ENCODE measurements at places on chromosomes 5 and 9.
A peak's percentile ranks its signal among the peaks of the same experiment; 100 is the strongest.

GRCh38 chr9:121299467-121300282 lies 31.7 kb downstream of the GSN start:
- DNase-seq = no peak

DNA sequence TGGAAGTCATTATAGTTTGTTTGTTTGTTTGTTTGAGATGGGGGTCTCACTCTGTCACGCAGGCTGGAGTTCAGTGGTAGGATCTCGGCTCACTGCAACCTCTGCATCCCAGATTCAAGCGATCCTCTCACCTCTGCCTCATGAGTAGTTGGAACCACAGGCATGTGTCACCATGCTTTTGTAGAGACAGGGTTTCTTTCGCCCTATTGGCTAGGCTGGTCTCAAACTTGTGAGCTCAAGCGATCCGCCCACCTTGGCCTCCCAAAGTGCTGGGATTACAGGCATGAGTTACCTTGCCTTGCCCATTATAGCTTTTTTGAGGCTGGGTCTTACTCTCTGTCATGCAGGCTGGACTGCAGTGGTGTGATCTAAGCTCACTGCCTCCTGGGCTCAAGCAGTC lies 28.8 kb downstream of the NSD1 start:
- DNase-seq = no peak

DNA sequence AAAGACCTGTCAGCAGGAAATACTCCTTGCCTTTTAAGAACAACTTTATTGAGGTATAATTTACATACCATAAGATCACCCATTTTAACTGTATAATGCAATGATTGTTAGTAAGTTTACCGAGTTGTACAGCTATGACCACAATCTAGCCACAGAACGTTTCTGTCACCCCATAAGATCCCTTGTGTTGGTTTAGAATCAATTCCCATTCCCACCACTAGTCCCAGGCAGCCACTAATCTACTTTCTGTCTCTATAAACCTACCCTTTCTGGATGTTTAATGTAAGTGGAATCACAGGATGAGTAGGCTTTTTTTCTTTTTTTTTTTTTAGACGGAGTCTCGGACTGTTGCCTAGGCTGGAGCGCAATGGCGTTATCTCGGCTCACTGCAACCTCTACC lies 4.4 kb downstream of the GPR107 start:
- DNase-seq = no peak

GRCh38 chr5:72234868-72235267 lies 85.2 kb downstream of the MRPS27 start:
- DNase-seq = no peak

- DNase-seq = no peak
Observed at GRCh38 chr5:873328-873727, 19.3 kb downstream of the BRD9 start.

DNA sequence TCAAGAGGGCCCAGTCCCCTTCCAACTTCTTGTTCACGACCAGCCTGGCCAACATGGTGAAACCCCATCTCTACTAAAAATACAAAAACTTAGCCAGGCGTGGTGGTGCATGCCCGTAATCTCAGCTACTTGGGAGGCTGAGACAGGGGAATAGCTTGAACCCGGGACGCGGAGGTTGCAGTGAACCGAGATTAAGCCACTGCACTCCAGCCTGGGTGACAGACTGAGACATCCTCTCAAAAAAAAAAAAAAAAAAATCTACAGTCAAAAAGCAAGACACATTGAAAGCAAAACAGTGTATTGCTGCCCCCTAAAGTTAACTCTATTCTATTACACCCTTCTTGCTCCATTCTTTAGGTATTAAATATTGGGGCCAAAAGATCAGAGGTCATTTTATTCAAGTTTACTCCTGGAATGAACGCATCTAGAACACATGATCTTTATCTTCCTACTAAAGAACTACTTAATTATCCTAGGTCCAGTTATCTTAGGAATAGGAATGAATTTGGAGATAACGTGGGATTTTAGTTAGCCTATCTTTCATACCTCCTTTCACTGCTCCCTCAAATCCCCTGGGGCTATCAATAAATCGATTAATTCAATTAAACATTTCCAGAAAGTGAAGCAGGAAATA lies 2.4 kb downstream of the ATG12 start:
- DNase-seq = no peak

DNA sequence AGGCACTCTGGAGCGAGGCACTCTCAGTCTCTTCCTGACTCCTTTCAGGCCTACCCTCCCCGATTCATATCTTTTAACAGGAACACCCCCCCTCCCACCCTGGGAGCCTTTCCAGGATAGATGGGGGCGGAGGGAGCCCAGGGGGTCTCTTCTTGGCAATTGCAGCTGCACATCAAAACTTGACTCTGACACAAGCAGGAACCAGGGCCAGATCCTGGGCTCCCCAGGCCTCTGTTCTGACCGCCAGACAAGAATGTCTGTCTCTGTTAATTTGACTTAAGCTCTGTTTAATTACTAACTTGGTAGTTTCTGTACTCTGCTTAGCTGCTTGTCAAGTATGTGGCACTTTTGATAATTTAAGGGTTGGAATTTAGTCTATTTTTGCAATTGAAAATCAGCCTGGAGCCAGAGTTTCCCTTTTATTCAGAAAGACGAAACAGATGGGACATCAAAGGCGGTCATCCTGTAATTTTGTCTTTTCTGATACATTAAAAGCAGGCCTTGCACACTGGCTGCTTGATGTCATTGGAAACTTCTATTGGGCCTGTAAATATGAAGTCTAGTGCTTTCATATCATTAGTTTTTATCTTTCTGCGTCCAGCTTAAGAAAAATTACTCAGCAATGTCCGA lies 43.3 kb downstream of the ACTL7B start:
- no peak for DNase-seq

DNA sequence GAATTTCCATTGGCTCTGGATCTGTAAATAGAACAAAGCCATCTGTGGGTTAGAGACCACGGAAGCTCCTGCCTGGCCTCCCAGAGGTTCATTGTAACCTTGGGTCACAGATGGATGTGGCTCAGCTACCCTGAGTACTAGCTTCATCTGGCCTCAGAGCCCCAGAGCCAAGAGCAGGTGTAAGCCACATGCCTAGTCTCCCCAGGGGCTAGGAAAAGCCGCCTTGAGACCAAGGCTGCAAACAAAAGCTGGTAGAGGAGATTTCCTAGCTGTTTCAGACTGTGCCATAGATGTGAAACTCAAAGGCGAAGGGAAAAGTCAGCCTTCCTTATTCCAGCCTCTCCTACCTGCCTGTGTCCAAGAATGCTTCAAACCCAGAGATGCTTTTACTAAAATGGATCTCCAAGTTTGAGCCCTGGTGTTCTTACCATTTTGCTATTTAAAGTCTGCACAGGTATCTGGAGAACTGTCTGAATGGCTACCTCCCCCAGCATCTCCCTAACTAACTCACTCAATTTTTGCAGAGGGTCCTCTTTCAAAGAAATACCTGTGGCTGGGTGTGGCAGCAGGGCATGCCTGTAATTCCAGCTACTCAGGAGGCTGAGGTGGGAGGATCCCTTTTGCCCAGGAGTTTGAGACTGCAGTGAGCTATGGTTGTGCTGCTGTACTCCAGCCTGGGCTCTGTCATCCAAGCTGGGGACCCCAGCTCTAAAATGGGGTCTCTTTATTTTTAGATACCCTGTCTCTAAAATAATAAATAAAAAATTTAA lies 42.3 kb upstream of the MAP1B start:
- no peak for DNase-seq

DNA sequence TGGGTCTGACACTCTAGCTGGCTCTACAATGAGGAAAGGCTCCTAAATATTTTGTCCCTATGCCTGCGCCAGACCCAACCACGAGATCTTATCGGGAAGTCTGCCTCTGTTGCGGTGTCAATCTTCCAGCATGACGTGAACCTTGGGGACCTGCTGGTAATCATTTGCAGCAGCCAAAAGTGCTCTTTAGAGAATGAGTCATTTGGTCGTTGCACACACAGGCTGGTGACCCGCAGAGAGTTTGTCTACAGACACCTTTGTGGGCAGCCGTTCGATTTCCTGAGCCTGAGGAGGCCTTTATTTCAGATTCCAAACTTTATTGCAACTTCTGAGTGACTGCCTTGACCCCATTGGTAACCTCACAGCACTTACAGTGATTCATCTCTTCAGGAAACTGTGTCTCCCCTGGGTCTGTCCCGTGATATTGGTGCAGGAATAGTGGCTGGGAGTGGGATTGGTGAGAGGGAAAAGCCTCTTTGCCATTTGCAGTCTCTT lies 326.1 kb downstream of the NSG2 start:
- no peak for DNase-seq

- no peak for DNase-seq
Observed at GRCh38 chr5:32322882-32323281, 10.1 kb upstream of the MTMR12 start.

DNA sequence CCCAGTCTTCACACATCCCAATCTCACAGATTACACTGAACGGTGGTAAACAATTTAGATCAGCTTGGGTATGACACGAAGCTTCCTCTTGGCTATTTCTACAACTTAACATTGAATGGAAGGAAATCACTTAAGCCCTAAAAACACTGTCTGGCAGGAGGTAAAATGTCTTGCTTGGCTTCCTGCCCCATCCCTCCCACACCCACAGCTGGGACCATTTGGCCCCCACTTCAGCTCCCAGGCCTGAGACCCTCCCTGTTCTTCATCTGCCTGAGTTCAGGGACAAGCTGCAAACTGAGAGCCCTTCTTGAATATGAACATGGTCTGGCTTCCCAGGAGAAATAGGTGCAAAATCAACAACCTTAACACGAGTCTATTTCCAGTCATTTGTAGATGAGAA lies 3.4 kb upstream of the COL15A1 start:
- no peak for DNase-seq

DNA sequence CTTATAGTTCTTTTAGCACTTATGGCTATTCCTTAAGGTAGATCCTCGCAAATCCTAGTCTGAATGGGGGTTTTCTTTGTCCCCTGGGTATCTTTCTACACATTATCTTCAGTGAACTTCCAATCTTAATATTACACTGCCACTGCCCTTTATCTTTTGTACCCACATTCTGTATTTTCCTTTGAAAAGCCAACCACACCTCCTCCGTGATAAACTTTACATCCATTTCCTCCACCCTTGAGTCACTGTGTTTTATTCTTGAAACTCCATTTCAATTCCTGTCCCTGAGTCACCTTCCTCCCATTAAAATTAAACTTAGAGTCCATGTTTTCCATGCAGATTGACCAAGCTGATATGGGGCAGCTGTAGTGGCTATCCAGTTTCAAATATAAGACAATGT lies 43.2 kb upstream of the RICTOR start:
- DNase-seq = no peak

DNA sequence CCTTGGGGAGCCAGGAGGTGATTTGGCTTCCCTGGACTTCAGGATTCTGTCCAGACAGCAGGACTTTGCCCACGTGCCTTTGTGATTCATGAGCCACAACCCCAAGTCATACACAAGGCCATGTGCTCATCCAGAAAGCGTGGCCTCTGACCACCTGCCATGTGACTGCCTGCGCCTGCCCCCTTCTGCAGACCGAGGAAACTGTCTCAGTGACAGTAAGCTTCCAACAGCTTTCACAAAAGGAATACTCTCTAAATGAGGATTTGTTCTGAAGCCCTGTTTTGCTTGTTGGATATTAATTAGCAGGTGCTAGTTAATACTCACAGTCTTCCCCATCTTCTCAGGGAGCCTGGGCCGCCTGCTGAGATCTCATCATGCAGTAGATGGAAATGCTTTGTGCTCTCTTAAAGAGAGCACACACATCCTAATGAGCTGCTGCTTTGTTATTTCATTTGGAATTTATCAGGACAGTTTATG lies 36.9 kb upstream of the ANGPTL2 start:
- DNase-seq = no peak

DNA sequence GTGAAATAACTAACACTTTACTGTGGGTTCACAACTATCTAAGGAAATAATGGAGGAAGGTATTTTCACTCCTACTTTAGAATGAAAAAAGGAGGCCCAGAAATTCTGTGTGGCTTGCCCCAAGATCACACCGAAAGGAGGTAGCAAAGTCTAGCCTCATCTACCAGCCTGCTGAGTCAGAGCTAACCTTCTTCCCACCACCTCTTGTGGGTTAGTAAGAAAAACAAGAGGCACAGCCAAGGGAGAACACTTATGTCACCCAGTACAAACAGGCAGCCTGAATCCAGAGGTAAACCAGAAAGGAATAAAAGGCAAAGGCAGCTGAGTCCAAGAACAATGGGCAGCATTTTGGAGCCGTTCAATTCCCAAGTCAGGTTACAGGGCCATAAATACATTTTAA lies 91.9 kb upstream of the RASEF start:
- no peak for DNase-seq

DNA sequence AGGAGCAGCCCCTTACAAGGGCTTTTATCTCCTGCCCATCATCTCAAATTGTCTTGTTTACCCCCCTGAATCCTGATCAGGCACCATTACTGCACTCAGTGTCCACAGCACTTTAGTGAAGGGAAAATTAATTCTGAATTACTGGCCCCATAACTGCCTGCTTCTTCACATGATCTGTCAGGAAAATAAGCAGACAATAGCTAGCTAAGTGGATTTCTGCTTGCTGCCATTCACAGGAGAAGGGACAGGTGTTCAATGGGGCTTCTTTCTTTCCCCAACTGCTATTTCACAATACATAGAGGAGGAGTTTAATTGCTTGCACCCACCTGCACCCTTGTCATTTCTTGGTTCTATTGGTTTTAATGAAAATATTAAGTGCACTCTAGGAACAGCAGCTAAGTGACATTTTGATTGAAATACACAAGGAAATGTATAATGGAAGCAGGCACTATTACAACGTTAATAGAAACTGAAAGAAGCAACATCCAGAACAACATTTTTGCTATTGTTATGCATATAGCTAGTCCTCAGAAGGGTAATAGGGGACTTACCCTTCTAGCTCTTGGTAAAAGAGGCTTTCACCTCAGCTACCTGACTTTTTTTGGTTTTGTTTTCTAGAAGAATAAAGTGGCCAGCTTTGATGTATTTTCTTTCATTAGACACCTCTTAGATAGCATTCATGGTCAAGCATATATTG lies 599.3 kb upstream of the TLE4 start:
- peak; percentile 86 for DNase-seq

DNA sequence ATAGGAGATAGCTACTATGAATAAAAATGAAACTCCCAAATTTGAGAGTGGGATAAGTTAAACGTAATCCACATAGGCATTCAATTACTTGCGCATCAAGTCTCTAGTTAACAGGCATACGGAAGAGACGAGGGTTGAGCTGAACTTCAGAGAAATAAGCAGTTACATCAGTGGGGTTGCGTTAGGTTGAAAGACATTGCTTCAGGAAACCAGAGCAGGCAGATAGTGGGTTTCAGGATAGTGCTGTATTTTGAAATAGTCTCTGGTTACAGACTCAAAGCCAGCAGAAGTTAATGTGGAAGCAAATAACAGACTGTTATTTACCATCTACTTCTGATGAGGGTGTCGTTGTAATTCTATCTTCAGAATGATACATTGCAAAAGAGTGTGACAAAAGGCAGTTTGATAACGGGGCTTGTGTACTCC lies 533.4 kb downstream of the PDE4D start:
- no peak for DNase-seq

GRCh38 chr9:135117281-135117680 lies 29.8 kb downstream of the OLFM1 start:
- no peak for DNase-seq

All from NCI-H774 (cell line).